Activated CD4-positive, alpha-beta T cell treated with anti-CD3 and anti-CD28 coated beads, Interleukin-2, amount 50 U/mL, for 24 hours (primary cell): ENCODE measurements at places on chromosomes 6 and 20.
A peak's percentile ranks its signal among the peaks of the same experiment; 100 is the strongest.

DNA sequence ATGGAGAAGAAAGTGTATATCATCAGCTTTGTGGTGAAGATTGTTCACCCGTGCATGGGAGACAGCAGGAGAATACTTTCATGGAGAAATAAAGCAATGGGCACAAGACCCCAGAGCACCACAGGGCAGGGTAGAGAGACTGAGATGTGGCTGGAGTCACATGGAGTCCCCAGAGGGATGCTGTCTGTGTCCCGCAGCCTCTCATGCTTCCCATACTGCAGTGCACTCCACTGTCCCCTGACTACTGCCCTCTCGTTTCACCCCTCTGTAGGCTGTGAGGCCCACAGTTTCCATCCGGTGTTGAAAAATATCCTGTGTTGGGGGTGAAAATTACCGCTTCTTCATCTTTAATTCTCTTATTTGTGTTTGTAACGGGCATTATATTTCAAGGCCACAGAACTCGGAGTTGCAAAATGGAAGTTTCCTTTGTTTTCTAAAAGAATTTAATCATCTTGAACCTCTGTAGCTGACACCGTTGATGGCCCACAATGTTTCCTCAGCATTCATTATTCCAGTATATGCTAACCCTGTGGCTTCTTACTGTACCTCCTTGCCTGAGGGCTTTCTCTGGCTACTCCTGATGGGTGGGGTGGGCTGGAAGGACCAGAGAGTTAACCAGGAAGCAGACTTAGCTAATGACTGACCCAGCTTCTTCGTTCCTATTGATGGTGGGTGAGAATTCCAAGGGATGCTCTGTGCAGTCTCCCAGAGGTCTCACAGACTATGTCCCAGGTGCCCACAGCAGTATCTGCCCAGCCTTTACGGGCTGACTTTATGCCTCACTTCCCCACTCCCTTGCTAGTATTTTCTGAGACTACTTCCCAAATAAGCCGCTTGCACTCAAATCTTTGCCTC is 51.7 kb downstream of the PROKR2 start:
- no peak for DNase-seq

DNA sequence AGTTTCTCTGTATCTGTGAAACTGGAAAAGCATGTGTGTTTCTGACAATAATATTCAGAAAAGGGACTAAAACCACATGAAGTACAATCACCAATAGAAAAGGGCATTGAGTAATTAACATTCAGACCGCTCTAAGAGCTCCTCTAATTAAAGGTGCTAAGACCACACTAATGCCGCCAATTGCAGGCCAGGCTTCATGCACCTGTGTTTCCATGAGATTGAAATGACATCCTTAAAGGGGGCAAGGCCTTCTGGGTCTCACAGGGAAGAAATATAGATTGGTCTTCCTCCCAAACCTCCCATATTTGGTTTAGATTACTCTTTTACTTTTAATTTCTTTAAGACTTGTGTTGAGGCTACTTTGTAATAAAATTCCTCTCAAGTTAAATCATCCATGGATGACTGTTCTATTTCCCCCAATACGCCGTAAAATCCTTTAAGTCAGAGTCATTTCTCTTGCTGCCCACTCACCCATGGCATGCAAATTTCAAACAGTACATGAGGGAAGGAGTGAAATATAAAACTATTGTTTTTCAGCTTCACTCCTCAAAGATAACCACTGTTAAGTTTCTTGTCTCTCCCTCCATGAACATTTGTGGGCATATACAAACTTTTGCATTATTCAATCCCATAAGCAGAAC is 110.6 kb downstream of the UBE3D start:
- no peak for DNase-seq

- DNase-seq: peak; percentile 60
Measured at GRCh38 chr20:35600993-35601973, 14.3 kb upstream of the SPAG4 start.

DNA sequence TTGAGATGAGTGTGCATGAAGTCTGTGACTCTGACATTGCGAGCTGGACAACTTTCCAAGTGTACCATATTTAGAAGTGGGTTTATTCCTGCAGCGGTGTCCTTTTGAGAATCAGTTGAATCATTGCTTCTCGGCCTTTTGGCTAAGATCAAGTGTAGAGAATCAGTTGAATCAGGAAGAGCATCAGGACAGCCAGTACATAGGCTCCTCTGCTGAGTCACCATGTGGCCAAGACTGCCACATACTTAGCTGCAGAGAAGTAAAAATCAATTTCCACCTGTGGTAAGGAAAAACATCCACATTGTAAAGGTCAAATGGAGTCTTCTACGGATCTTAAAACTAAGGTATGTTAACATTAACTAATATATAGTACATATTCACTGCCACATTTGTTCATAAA is 428.4 kb upstream of the MARCKS start:
- DNase-seq: no peak

DNA sequence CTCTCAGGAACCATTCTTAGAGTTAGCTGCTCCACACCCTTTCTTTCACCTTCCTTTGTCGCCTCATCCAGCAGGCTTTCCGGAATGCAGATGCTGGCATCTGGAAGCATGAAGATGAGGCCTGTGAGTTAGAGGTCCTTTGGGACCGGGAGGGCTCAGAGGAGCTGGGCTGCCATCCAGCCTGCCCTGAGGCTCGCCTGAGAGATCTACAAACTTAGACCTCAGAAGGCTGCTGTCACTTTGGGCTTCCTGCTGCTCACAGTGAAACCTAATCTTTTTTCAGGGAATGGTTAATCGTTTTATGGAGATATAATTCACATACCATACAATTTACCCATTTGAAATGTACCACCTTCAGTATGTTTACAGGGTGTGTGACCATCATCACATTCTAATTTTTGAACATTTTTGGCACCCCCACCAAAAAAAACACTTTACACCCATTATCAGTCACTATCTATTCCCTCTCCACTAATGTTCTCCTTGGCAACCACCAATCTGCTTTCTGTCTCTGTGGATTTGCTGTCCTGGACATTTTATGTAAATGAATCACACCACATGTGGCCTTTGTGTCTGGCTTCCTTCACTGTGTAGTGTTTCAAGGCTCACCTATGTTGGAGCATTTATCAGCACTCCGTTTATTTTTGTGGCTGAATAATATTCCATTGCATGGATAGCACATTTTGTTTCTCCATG is 20.0 kb upstream of the MPC1 start:
- no peak for DNase-seq

DNA sequence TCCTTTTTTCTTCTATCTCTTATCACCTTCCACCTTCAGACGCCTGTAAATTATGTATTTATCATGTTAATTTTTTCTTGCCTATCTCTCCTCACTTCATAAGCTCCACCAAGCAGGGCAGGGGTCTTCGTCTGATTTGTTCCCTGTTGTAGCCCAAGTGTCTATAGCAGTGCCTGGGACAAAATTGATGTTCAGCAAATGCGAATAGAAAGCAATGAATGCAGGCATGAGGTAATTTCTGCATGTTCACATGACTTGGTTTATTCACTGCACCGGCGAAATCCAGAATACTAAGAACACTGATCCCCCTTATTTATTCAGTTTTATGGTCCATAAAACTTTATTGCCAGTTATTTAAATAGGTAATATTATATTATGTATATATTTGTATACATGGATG is 162.1 kb downstream of the TBC1D7 start:
- DNase-seq: no peak

DNA sequence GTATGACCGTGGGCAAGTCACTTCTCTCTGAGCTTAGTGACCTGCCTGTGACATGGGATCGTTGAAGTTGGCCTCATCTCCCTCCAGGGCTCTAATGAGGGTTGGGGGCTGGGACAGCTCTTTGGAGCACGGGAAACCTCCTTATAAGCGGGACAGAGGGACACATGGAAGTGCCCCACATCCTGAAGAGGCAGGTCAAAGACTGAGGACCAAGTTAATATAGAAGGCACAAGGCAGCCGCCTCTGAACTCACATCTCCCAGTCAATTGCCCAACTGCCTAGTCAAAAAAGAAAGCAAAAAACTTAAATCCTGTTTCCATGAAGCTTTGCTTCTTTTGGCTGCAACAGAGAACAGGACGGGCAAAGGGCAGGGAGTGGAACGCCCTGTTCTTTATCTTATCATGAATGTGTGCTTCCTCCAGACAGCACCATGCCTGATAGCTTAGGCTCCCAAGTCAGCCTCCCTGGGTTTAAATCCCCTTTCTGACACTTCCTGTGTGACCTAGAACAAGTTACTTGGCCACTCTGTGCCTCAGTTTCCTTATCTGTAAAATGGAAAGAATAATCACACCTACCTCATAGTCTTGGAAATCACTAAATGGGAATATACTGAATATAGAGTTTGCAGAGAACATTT is 27.1 kb downstream of the LBP start:
- DNase-seq: no peak

GRCh38 chr6:12185081-12185673 is 105.0 kb upstream of the EDN1 start:
- DNase-seq: no peak

- no peak for DNase-seq
Measured at GRCh38 chr20:63835021-63835858, 4.2 kb upstream of the ZBTB46 start.

GRCh38 chr6:134662077-134662700 is 287.7 kb downstream of the ALDH8A1 start:
- DNase-seq: no peak

DNA sequence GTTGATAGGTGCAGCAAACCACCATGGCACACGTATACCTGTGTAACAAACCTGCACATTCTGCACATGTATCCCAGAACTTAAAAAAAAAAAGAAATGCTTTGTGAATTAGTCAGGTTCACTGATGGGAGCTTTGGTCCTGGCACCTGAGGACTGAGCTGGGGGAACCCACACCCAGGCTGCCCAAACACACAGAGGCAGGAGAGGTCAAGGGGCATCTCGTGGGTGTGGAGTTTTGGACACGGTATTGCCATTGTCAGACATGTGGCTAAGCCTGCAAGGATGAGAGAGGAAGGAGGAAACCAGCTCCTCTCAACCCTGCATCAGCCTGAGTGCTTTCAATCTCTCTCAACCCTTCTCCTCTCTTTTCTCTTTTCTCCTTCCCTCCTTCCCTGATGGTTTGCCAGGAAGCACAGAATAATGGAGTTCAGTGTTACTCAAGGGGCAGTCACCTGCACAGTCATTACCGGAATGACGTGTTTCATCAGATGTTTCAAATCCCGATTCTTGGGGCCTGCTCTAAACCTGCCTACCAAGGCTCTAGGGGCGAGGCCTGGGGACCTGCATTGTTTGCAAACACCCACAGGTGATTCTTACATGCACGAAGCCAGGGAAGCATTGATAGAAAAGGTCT is 89.9 kb upstream of the NEDD9 start:
- DNase-seq: no peak

DNA sequence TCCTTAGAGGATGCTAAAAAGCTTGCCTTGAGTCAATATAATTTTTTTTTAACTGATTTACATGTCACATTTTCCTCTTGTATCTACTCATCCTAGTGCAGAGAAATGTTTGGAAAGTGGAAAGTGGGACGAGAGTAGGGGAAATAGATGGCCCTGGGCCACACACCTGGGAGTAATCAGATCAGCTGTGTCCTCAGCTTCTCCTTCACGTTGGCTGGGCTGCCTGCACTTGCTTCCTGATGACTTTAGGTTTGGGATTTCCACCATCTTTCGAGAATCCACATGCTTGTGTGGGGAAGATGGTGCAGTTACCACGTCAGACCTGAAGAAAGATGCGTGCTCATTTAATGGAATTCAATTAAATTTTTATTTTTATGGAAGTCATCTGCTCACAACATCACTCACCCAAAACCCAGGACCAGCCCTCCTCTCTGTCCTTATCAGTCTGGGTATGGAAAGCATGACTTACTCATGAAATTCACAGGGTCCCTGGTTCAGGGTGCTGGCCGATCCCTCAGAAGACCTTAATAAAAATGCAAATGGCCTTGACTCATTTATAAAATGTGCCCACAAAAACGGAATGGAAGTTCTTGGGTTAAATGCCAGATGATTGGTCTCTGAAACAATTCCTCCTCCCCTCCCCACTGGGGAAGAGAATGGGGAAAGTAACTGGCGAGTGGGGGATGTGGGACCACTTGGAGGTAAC is 74.5 kb upstream of the TIAM2 start:
- DNase-seq: no peak

- no peak for DNase-seq
Measured at GRCh38 chr20:22555791-22556564, 28.4 kb downstream of the FOXA2 start.

- DNase-seq: no peak
Measured at GRCh38 chr6:127945434-127946097, 44.7 kb upstream of the THEMIS start.
